ENCODE measurements at places on chromosomes 6 and 20. TPM values are rescaled to one million over a fixed set of nuclear protein-coding genes. Genes with fewer than 3 reads are reported as not detected.

Gene HLA-DMB
- total RNA-seq = 14.5 TPM

Gene COL21A1
- 1.3 TPM for total RNA-seq

Gene SLC9A8
- total RNA-seq = 11.6 TPM

Gene TMEM170B
- 0.57 TPM for total RNA-seq

Gene SIRPD
- not detected for total RNA-seq

Gene CCDC170
- total RNA-seq = 3.3 TPM

Gene LZTS3
- 4.9 TPM for total RNA-seq

Gene WFDC2
- 0.99 TPM for total RNA-seq

GRCh38 chr20:22403632-22404361 lies 180.6 kb downstream of the FOXA2 start:
- peak overlapping the region; percentile 12 for H3K4me3 ChIP-seq
- no peaks in the 10 kb centered on the region for H3K36me3 ChIP-seq
- no peak overlapping the region for H3K27ac ChIP-seq
- H3K27me3 ChIP-seq = no peaks in the 10 kb centered on the region
- H3K4me1 ChIP-seq = no peaks in the 10 kb centered on the region

GRCh38 chr6:46338131-46338530 lies 153.1 kb downstream of the RCAN2 start:
- no peak for DNase-seq
- H3K27me3 ChIP-seq = no peaks in the 10 kb centered on the region
- no peak overlapping the region for H3K4me3 ChIP-seq

DNA sequence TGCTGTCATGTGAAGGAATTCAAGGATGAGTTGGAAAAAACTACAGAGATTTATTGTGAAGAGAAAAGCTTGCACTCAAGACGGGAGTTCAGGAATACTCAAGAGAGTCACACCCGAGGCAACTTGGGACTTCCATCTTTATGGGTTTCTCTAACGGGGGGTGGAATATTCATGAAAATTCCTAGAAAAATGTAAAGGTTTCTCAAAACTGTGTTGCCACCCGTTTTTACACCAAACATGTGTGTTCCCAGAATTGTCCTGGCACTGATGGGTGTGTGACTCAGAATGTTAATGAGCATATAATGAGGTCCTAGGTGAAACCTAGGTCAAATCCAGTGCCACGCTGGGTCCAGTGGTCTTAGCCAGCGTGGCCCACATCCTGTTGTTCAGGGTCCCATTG lies 381.5 kb downstream of the CDH26 start:
- no peak overlapping the region for H3K4me3 ChIP-seq
- no peak for DNase-seq
- H3K27ac ChIP-seq = no peak overlapping the region

GRCh38 chr6:105988321-105988720 lies 97.8 kb upstream of the PRDM1 start:
- H3K36me3 ChIP-seq = no peaks in the 10 kb centered on the region
- H3K27ac ChIP-seq = no peak overlapping the region
- no peak overlapping the region for H3K4me3 ChIP-seq
- H3K4me1 ChIP-seq = peaks cover 17% of the 10 kb centered on the region

- no peak overlapping the region for H3K27ac ChIP-seq
- peaks cover 11% of the 10 kb centered on the region for H3K4me1 ChIP-seq
- no peak overlapping the region for H3K4me3 ChIP-seq
- no peak for DNase-seq
Measured at GRCh38 chr6:36414481-36414880, 27.0 kb upstream of the ETV7 start.

DNA sequence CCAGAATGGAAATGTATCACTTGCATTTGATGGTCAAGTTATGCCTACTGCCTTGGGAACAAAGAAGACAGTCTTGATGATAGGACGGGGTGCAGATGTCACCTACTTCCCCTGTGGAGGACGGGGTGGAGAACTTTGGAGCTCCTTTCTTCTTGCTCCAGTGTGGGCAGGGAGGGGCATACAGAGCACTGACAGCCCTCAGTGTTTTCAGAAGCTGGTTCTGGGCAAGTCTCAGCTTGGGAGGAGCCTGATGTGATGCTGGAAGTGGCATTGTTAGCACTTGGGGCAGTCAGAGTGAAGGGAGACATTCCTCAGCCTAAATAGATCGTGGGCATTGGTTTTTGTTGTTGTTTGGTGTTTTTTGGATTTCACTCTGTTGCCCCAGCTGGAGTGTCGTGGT lies 59.7 kb downstream of the SYNJ2 start:
- H3K36me3 ChIP-seq = no peaks in the 10 kb centered on the region
- no peak for DNase-seq
- peaks cover 58% of the 10 kb centered on the region for H3K4me1 ChIP-seq
- peak overlapping the region; percentile 69 for H3K27ac ChIP-seq

- H3K27me3 ChIP-seq = no peaks in the 10 kb centered on the region
- no peaks in the 10 kb centered on the region for H3K36me3 ChIP-seq
- DNase-seq = no peak
- H3K4me3 ChIP-seq = no peak overlapping the region
Measured at GRCh38 chr6:111121789-111122350, 34.6 kb downstream of the SLC16A10 start.

DNA sequence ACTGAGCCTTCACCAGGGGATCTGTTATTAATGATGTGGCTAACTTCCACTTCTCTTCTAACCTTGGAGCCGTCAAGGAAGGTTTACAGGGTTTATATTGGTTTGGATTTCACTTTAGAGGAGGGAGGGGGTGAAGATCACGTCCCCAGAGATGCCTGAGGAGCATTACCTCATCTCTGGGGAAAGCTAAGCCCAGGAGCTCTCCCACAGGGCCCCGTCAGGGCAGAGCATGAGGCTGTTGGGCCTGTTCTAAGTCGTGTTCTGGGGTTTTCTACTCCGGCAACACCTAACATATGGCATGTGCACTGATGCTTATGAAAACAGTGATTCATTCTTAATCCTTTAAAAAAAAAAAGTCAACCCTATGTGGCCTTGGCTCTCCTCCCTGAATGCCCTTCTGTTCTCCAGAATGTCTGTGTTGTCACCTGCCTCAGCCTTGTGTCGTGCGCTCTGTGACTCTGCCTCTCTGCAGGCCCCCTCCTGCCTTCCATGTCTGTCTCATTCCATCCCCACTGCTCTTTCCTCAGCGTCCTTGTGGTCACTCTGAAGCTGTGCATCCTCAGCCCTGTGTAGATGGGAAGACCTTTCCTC lies 97.4 kb upstream of the JARID2 start:
- peak overlapping the region; percentile 79 for H3K27ac ChIP-seq
- no peaks in the 10 kb centered on the region for H3K27me3 ChIP-seq
- H3K36me3 ChIP-seq = no peaks in the 10 kb centered on the region

- no peak overlapping the region for H3K4me3 ChIP-seq
- H3K36me3 ChIP-seq = no peaks in the 10 kb centered on the region
- H3K4me1 ChIP-seq = peaks cover 4% of the 10 kb centered on the region
- peak overlapping the region; percentile 33 for H3K27ac ChIP-seq
- no peaks in the 10 kb centered on the region for H3K27me3 ChIP-seq
Measured at GRCh38 chr6:157099912-157100593, 223.3 kb downstream of the TMEM242 start.

- H3K4me3 ChIP-seq = no peak overlapping the region
- no peak for DNase-seq
- no peaks in the 10 kb centered on the region for H3K27me3 ChIP-seq
Measured at GRCh38 chr6:56863366-56863765, 91.5 kb upstream of the BEND6 start.

- peaks cover 63% of the 10 kb centered on the region for H3K36me3 ChIP-seq
- no peak overlapping the region for H3K27ac ChIP-seq
- no peak for DNase-seq
- no peaks in the 10 kb centered on the region for H3K4me1 ChIP-seq
- no peaks in the 10 kb centered on the region for H3K27me3 ChIP-seq
- H3K4me3 ChIP-seq = no peak overlapping the region
Measured at GRCh38 chr6:166446146-166446545, 63.4 kb upstream of the MPC1 start.

DNA sequence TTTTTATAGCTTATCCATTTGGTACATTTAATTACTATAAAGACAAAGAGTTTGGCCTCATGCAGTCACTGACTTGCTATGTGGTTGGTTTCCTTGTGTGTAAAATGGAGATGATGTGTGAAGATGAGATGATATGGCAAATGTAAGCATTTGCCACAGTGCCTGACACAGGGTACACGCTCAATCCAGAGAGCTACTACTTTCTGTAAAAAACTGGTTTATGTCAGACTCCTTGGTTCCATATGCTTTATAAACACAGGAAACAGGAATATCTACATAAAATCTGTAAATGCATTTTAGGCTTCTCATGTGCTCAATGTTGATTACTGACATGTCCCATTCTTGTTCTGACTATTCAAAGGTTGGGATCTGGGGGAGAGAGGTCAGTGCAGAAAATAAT lies 10.4 kb downstream of the HIVEP1 start:
- H3K27me3 ChIP-seq = no peaks in the 10 kb centered on the region
- peaks cover 12% of the 10 kb centered on the region for H3K4me1 ChIP-seq
- H3K27ac ChIP-seq = no peak overlapping the region
- H3K4me3 ChIP-seq = no peak overlapping the region

DNA sequence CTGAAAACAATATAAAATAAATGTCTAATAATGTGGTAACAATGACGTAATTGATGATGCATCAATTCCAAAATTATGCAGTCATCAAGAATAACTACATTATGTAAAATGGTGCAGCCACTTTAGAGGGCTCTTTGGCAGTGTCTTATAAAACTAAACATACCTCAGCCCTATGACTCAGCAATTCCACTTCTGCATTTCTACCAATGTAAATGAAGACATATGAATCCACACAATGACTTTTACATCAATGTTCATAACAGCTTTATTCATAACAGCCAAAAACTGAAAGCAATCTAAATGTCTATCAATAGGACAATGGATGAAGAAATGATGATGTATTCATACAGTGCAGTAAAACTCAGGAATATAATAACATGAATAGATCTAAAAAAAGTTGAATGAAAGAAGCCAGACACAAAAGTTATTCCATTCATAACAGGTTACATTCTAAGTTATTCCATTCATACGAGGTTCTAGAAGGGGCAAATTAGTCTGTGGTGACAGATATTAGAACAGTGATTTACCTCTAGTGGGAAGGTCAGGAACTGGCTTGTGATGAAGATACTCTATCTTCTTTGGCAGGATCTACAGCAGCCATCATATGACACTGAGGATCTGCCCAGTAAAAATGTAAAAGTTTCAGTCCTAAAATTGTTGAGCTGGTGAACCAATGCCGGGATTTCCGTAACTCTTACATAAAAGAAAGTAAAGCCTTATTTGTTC lies 396.1 kb downstream of the PLCB1 start:
- no peaks in the 10 kb centered on the region for H3K27me3 ChIP-seq
- DNase-seq = no peak
- no peaks in the 10 kb centered on the region for H3K4me1 ChIP-seq
- H3K27ac ChIP-seq = no peak overlapping the region

DNA sequence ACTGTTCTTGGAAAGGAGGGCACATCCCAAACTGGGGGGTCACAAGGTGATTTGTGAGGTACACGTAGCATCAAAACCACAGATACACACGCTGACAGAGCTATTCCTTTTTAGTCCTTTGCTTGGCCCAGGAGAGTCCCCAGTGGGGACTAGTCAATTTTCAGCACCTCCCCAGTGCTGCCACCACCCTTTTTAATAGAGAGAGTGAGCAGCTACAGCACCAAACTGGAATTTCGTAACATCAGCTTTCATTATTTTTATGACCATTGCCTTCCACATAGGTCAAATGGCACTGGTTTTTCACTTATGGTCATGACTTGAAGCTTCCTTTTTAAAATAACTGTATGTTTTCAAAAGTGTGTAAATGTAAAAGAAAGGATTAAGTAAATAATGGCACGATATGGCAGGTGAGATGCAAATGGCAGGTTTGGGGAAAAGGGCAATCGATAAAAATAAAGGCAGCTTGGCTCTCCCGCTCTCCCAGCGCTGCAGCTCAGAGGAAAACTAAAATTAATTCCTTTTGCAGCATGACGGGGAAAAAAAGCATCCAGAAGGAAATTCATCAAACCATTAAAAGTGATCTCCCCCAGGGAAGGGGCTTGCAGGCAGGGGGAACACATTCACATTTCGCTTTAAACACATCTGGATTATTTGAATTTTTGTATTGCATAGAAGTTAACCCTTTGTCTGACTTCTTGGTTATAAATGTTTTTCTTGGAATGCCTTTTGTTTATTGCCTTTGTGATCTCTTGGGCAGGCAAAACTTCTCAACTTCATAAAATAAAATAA lies 95.2 kb downstream of the ANKRD60 start:
- no peak overlapping the region for H3K27ac ChIP-seq
- H3K27me3 ChIP-seq = no peaks in the 10 kb centered on the region
- DNase-seq = no peak
- peaks cover 48% of the 10 kb centered on the region for H3K4me1 ChIP-seq
- no peak overlapping the region for H3K4me3 ChIP-seq

DNA sequence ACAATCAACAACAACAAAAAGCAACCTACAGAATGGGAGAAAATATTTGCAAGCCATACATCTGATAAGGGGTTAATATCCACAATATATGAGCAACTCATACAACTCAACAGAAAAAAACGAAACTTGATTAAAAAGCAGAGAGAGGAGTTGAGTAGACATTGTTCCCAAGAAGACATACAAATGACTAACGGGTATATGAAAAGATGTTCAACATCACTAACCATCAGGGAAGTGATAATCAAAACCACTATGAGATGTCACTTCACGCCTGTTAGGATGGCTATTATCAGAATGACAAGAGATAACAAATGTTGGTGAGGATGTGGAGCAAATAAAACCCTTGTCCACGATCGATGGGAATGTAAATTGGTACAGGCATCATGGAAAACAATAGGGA lies 145.9 kb downstream of the NRN1 start:
- H3K4me1 ChIP-seq = no peaks in the 10 kb centered on the region
- no peak overlapping the region for H3K4me3 ChIP-seq
- DNase-seq = no peak
- no peak overlapping the region for H3K27ac ChIP-seq
- no peaks in the 10 kb centered on the region for H3K27me3 ChIP-seq

- DNase-seq = no peak
- peaks cover 39% of the 10 kb centered on the region for H3K4me1 ChIP-seq
- no peaks in the 10 kb centered on the region for H3K36me3 ChIP-seq
- H3K27me3 ChIP-seq = no peaks in the 10 kb centered on the region
- H3K27ac ChIP-seq = peak overlapping the region; percentile 88
Measured at GRCh38 chr6:134379599-134379998, 61.7 kb upstream of the SGK1 start.

- DNase-seq = no peak
- H3K27me3 ChIP-seq = no peaks in the 10 kb centered on the region
- H3K4me3 ChIP-seq = no peak overlapping the region
- H3K36me3 ChIP-seq = no peaks in the 10 kb centered on the region
Measured at GRCh38 chr20:40749985-40750506, 61.0 kb upstream of the MAFB start.

GRCh38 chr6:116518621-116519368 lies 7.4 kb downstream of the CALHM5 start:
- peaks cover 4% of the 10 kb centered on the region for H3K36me3 ChIP-seq
- no peak overlapping the region for H3K27ac ChIP-seq
- no peak overlapping the region for H3K4me3 ChIP-seq
- no peaks in the 10 kb centered on the region for H3K4me1 ChIP-seq
- no peak for DNase-seq
- H3K27me3 ChIP-seq = no peaks in the 10 kb centered on the region

- no peak within 1 kb of the TSS for H3K4me3 ChIP-seq
- no peaks in the 10 kb centered on the region for H3K27me3 ChIP-seq
- H3K4me1 ChIP-seq = no peaks in the 10 kb centered on the region
Measured at GRCh38 chr6:76072562-76072961, at the start of gene IMPG1. IMPG1 (minus strand) TSS chr6:76072662; CDS start chr6:76072488, 174 bp downstream.

Measured in esophagus squamous epithelium (tissue), 5 donors.